ENCODE measurements at places on chromosomes 3 and 15.

- no peak for DNase-seq
These were observed 3.5 kb downstream of the TNFSF10 start for GRCh38 chr3:172519740-172520139.

DNA sequence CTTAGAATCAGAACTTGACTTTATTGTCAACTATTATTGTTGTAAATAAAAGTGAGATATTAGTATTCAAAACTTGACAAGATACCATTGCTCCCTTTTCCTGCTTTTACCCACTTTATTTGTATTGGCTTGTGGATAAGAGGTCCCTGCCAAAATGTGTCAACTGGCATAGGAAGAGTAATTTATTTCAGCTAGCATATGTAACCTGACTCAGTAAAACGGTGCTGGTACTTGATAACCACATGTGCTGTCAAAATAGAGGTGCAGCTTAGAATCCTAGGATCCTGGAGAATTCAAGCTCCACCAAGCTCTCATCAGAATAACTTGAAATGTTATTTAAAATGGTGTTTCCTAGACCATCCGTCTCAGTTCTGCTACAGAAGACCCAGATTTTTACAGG, 90.2 kb upstream of the TGFBR2 start:
- no peak for DNase-seq

DNA sequence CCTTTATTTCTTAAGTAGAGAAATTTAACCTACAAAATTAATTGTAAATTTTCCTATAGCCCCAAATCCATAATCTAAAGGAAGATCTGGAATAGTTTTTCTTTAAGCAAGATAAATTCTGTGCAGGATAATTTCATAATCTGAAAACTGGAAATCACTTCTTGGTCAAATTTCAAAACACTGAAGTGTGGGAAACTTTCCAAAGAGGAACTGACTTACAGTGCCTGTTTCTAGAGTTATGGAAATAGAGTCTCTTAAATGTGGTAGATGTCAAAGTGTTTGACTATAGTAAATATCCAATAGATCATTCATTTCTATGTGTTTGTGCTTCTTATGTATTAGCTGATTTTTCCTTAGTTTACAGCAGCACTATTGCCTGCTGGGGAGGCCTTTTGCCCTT, 1.6 kb upstream of the P2RY13 start:
- no peak for DNase-seq

DNA sequence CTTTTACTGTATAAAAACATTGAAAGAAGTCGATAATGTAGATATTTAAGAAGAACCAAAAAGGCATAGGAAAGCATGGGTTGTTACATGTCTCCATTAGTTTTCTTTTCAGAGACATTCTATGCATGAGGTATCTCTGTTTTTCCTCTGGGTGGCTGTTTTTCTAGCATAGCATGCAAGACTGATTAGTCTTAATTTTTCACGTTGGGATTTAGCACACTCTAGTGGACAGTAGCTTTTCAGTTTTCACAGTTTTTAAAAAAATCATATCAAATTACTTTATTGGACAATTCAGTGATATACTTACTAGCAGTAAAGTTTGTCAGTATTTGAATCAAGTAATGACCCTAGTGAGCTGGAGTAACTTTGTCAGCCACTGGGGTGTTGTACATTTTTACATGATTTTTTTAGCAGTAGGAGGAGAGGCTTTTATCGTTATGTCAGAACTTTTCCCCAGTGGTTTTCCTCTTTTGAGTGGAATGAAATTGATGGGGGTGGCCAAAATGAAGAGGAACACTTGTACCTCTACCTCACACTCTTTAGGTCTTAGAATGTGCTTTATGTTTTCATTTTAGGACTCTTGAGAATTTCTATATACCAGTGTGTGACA, 57.2 kb downstream of the SEC22A start:
- DNase-seq: no peak

DNA sequence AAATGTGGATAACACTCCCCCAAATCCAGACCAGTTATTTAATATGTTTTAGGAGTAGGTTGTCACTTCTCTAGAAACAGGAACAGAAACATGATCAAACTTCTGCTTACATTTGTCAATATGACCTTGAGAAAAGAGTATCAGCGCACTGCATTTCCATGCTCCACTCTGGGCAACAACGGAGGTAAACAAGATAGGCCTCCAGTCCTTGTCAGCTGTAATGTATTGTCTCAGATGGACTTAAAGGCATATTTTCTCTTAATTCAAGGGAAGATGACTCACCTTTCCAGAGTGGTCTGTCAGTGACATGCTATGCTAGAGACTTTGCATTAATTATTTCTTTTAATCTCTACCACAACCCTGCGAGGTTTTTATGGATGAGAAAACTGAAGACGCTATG, 51.6 kb upstream of the TCF12 start:
- no peak for DNase-seq
